ENCODE measurements at places on chromosomes 12 and 14.

DNA sequence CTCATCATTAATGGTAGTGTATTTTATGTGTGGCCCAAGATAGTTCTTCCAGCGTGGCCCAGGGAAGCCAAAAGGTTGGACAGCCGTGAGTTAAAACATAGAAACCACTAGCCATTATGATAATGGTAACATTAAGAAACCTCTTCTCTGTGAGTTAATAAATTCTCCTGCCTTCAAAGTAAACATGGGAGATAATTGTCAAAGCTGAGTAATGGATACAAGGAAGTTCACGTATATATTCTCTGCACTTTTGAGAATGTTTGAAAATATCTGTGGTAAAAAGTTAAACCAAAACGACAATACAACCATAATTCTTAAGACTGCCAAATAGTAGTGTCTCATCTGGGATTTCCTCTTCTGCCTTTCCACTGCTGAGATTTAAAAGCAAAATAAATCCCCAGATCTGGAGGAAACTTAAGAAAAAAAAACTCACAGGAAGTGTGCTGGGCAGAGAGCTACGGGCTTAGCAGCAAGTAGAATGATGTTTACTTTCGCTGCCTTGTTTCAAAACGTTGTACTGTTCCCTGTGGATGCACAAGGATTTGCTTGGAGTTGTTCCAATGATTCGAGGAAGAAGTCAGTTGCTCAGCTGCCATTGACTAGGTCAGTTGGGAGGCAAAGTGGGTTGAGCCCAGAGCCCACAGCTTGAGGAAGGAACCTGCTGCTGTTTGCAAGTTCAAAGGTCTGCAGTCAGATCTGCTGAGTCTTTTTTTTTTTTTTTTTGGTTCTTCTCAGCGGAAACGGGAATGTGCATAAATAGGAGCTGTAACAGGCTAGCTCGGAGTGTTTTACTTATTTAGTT lies 1.7 kb downstream of the TPCN1 start:
- no peak for DNase-seq

DNA sequence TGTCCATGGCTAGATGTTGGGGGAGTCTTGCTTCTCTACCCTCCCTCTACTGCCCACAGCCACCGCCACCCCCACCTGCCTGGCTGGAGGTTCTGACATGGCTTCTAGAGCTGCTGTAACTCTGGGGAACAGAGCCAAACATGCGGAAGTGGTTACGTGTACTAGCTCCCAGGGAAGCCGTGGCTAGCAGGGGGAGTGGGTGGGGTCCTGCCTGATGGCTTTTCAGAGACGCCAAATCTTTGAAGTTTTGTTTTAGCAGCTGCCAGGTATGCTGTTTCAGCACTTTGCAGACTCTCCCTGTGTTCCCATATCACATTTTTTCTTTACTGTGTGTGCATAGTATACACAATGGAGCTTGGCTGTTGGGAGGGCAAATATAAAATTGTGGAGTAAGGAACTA lies 150.3 kb downstream of the TGFB3 start:
- peak; percentile 86 for DNase-seq

- no peak for DNase-seq
Observed at GRCh38 chr12:103415681-103416080, 80.1 kb downstream of the C12orf42 start.

DNA sequence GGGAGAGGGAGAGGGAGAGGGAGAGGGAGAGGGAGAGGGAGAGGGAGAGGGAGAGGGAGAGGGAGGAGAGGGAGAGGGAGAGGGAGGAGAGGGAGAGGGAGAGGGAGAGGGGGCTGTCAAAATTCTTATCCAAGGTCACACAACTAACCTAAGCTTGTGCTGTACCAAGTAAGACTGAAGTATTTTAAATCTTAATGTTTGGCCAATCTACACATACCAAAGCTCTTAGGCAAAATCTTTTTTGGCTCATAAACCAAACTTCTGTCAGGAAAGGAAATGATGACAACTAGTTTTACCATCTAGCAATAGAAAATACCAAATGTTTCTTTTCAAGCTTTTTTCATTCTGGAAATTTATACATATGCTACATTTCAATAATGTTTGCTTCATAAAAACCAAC lies 33.8 kb downstream of the CCDC38 start:
- no peak for DNase-seq

GRCh38 chr12:132143336-132144071 lies 615 bp downstream of the DDX51 start:
- DNase-seq = no peak

- no peak for DNase-seq
Observed at GRCh38 chr12:57416039-57416996, 14.5 kb downstream of the R3HDM2 start.

DNA sequence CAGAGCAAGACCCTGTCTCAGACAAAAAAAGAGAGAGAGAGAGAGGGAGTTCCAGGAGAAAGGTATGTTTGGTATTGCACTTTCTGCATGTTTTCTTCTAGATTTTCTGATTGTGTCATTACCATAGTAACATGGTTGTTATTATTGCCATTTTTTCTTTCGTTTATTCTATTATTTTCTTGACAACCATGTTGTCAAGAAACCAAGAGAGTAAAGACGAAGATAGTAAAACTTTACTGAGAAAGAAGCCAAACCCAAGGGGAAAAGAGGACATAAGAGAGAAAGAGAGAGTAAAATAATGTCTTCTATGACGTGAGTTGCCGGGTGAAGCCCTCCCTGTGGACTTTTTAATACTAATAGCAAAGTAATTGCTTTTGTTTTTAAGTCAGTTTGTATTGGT lies 1186.0 kb upstream of the SEL1L start:
- DNase-seq = no peak

DNA sequence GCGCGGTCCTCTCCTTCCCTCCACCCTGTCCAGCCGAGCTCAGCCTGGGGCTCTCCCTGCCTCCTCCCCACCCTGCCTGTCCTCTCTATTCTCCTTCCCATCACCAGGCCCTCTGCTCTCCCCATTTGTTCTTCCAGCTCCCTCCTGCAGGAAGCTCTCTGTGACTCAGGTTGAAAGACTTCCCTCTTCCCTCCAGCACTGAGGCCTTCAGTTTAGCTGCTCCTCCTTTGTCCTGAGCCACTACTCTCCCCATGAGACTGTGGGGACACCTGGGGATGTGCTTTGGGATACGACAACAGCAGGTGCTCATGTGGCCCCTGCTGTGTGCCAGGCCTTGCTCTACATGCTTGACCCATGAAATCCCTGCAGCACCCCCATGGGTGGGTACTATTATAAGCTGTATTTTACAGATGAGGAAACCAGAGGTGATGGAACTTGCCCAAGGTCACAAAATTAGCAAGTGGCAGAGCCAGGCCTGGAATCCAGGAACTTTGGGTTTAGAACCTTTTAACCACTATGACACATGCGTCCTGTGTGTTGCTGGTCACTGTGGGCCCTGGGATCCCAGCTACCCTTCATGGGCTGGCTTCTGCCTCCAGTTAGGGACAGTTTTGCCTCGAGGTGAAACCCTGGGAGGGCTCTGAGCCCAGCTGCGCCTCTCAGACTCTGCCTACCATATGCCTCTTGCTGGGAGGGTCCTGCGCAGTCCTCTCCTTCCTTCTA lies 5.5 kb downstream of the KRT80 start:
- no peak for DNase-seq

GRCh38 chr14:32397861-32398640 lies 69.0 kb downstream of the AKAP6 start:
- DNase-seq = no peak

GRCh38 chr12:24463375-24463774 lies 485.5 kb downstream of the BCAT1 start:
- DNase-seq = no peak

GRCh38 chr12:89977405-89978085 lies 268.9 kb upstream of the ATP2B1 start:
- no peak for DNase-seq

DNA sequence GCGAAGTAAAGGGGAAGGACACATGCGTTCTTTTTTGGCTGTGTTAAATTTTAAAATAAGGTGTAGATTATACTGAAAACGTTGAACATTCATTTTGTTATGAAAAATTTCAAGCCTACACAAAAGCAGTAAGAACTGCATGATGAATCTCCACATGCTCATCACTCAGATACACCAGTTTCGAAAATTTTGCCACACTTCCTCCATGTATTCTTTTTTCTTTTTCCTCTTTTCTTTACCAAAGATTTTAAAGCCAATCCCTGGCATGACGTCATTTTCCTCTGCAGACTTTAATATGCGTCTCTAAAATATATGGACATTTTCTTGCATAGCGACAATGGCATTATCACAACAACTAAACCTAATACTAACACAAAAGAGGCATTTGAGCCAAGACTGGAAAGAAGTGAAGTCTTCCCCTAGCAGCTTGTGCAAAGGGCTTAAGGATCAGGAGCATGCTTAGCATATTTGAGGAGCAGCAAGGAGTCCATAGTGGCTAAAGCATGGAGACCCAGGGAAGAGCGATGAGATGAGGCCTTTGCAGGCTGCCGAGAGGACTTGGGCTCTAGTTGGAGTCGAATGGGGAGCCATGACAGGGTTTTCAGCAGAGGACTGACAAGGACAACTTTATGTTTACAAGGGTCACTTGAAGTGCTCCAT lies 111.9 kb downstream of the ERC1 start:
- DNase-seq = no peak

DNA sequence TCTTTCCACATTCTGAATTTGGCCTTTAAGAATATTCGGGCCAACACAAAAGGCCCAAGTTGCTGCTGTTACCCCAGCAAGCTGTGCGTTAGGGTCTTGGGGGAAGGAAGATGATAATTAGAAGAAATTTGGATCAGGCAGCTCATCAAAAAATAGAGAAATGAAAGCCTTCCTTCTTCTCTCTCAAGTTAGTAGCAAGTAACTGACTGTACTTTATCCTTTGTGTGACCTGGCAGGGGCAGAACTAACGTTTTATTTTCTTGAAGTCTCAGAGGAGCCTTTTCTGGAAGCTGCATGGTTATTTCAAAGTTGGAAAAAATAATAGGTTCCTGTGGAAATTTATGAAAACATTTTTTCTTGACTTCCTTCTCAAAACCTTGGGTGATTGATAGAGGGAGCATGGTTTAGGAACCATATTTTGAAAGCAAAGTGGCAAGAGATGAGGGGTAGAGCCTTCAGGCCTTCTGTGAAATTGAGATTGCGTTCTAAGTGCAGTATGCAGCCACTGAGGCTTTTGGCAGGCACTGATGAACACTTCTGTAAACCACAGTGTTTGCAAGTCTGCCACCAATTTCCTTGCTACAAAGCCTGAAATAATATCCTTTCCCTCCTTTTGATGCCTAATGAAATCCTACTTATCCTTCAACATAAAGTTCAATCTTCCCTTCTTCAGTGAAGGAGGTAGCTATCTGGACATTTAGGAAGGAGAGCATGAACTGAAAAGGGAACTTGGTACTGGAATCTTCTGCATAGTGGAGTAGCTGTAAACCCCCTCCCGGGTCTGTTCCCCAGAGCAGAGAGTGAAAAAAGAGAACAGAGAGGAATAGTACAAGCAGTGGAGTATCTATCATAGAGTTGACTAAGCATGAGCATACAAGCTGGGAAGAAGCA lies 123.2 kb downstream of the FGD4 start:
- no peak for DNase-seq

- DNase-seq = no peak
Observed at GRCh38 chr12:22284871-22285270, 49.6 kb downstream of the ST8SIA1 start.

- DNase-seq = no peak
Observed at GRCh38 chr12:122318607-122319605, 52.6 kb upstream of the VPS33A start.

- no peak for DNase-seq
Observed at GRCh38 chr12:29794862-29795261, 11.1 kb upstream of the TMTC1 start.

- DNase-seq = no peak
Observed at GRCh38 chr12:108099073-108099472, 30.0 kb upstream of the WSCD2 start.

DNA sequence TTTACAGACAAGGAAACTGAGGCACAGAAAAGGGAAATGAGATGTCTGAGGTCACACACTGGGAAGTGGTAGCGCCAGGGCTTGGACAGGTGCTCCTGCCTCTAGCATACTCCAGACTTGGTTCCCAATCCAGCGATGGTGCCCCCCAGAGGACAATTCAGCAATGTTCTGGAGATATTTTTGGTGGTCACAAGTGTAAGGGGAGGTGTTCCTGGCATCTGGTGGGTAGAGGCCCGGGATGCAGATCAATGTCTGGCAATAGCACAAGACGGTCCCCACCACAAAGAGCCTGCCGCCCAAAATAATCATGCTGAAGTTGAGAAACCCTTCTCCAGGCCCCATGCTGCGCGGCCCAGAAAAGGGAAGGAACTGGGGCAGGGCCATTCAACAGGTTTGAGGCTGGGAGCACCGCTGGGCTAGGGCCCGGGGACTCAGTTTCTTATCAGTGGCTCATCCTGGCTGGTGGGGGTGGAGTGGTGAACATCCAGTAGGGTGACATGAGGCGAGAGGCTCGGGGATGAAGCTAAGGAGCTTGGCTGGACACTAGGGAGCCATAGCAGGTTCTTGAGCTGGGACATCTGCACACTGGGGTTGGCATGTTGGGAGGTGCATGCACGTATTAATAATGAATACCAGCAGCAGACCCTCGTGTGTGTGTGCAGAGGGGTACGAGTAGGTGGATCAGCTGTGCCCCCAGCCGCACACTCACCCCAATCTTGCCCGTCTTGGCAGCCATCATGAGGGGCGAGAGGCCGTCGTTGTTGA lies 35.1 kb downstream of the TRPV4 start:
- no peak for DNase-seq

DNA sequence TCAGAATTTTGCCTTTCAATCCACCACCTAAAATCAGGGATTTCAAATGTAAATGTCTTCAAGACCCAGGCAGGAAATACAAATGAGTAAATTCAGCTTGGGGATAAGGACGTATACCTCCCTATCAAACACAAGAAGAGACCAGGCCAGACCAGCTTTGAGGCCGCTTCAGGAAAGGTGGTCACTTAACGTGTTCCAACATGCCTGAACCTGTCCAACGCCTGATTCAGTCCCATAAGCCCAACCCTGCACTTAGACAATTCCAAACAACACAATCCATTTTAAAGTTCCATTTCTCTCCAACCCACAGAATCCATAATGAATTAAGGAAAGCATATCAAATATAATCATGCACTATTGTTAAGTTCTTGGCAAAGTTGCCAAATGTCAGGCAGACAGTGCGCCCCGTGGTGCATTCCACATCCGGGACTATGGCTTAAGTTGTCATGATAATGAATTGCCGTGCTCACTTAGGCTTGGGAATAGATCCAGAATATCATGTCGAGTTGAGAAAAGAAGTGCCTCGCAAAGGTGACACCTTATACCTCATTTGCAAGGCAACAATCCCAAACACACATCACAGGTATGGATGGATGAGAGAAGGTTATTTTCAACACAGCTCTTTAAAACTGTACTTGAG lies 35.5 kb downstream of the CCDC60 start:
- DNase-seq = no peak

All from upper lobe of left lung (tissue), 6 donors.